NCI-H2081 treated with DMSO at 0.1 percent for 48 hours (cell line): ENCODE measurements at places on chromosomes 3 and 15.

DNA sequence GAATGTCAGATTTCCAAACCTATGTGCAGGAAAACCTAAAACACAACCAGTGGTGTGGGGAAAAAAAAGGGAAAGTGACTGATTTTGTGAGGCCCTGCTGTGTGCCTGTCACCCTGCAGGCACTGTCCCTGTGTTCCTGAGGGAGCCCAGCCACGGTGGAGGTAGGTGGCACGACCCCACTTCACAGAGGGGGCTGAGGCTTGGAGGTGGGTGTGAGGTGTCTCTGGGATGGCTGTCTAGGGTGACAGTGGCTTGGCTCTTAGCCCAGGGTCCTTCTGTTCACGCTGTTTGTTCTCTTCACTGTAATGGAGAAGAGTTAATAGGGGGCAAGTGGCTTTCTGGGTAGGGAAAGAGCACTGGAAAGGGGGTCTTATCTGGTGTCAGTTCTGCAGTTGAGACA is 22.6 kb downstream of the RASGRF1 start:
- DNase-seq, result no peak

- DNase-seq, result no peak
These were observed 9.4 kb upstream of the CSPG5 start for GRCh38 chr3:47588053-47588452.

GRCh38 chr3:34078418-34078817 is 280.0 kb downstream of the PDCD6IP start:
- DNase-seq, result no peak

DNA sequence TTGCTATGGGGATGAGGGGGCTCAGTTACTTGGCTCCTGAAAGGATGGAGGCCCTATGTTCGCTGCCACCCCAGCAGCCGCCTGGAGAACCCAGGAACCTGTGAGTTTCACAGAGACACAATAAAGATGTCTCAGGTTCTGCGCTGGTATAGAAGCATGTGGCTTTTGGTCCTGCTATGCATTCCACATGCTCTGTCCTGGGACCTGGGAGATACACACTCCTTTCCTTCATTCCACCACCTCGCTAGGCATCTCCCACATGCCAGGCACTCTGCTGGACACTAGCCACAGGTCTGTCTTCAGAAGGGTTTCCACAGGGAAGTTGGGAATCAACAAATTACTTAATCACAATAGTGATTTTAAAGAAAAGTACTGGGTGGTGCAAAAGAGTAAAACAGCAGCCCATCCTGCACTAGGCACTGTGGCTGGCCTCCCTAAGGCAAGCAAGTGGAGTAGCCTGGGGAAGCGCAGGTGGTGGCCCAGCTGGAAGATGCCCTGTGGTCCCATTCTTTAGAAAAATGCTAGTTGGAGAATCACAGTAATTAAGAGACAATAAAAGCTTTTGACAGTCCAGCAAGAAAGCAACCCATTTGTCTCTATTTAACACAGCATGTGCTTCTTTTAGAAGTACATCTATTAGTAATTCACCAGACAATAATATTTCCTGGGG is 408.9 kb upstream of the WNT5A start:
- DNase-seq, result peak; percentile 73

GRCh38 chr3:39260957-39261356 is 18.9 kb downstream of the CX3CR1 start:
- DNase-seq, result no peak
